ENCODE measurements at places on chromosomes 3 and 15. TPM values are rescaled to one million over a fixed set of nuclear protein-coding genes. Genes with fewer than 3 reads are reported as not detected.
A peak's percentile ranks its signal among the peaks of the same experiment; 100 is the strongest.

ADAMTS17 gene
- 0.05 TPM for polyA plus RNA-seq

DNA sequence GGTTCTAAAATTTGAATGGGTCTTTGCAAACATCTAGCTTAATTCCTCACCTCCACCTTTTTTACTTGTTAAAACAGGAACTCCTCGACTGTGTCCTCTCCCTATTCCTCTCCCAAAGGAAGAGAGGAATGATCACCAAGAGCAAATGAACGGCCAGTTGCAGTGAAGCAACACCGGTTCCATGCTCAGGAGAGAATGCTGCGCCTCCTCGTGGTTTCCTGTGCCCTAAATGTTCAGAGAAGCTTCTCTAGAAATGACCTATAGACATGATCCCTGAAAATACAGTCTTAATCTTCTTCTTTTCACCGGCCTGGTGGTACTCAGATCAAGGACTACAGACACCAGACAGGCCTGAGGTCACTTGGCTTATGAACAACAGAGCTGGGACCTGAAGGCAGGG lies 65.1 kb upstream of the GUCA1C start:
- no peak for DNase-seq

GRCh38 chr3:31423482-31423881 lies 109.2 kb upstream of the STT3B start:
- peak; percentile 15 for DNase-seq

- DNase-seq, result no peak
Observed at GRCh38 chr3:46912986-46913385, 35.5 kb downstream of the PTH1R start.

- DNase-seq, result no peak
Observed at GRCh38 chr3:48470286-48470685, 23.7 kb downstream of the ATRIP start.

GRCh38 chr3:185351396-185351795 lies 11.5 kb upstream of the MAP3K13 start:
- DNase-seq, result no peak

DNA sequence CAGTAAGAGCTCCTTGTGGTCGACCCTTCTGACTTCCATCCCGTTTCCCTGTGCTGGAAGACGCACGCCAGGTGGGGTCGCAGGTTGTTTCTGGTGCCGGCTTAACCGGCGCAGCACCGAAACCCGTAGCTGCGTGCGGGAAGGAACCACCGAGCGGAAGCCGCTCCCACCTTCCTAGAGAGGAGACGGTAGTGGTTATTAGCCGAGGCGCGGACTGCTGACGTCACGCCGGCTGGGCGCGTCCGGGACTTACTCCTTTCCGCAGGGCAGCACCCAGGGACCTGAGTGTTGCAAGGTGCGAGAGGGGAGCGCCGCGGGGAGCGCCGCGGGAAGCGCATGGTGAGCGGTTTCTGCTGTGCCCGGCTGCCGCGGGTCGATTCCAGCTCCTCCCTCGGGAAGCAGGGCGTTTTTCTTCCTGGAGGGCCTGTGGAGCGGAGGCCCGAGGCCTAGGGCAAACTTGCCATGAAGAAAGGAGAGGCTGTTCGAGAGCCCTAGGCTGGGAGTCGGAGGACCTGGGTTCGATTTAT lies at the start of gene ZNF501:
Gene ZNF501 (plus strand): TSS at position 252 of the 527 bp plus-strand sequence. CDS start 4,787 bp downstream, outside the sequence.
- DNase-seq, result peak; percentile 67
